ENCODE measurements at places on chromosomes 5 and 9.

DNA sequence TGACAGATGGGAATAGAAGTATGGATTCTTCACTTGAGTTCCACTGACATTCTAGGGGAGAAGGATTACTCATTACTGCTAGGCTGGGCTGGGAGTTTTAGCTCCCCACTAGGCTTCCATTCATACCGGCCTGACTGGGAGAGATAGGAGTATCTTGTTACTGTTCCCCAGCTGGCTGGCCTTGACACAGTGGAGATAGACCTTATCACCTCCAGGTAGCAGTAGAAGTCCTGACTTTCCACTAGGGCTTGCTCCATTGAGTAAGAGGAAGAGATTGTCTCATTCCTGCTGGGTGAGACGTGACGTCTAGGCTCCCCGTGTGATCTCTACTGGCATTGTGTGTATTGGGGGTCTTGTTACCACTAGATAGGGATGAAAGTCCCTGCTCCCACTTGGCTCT, 156.4 kb downstream of the CACNA1B start:
- no peak for DNase-seq

DNA sequence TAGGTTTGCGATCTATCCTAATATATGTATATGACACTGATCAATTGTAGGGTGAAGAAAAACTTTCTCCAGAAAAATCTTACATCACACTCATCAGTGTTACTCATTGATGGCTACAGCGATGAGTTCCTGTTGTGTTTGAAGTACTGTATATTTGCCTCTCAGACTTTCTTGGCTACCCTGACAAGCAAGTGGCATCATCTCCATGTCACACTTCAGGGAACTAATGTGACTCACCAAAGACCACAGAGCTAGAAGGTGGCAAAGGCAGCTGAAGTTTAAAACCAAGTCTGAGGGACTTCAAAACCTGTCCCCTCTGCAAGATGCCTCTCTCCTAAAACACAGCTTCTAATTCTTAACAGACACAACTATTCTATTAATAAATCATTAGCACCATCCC, 451.4 kb downstream of the CTNND2 start:
- DNase-seq, result no peak

GRCh38 chr9:109108318-109108717, 11.4 kb downstream of the TMEM245 start:
- no peak for DNase-seq

DNA sequence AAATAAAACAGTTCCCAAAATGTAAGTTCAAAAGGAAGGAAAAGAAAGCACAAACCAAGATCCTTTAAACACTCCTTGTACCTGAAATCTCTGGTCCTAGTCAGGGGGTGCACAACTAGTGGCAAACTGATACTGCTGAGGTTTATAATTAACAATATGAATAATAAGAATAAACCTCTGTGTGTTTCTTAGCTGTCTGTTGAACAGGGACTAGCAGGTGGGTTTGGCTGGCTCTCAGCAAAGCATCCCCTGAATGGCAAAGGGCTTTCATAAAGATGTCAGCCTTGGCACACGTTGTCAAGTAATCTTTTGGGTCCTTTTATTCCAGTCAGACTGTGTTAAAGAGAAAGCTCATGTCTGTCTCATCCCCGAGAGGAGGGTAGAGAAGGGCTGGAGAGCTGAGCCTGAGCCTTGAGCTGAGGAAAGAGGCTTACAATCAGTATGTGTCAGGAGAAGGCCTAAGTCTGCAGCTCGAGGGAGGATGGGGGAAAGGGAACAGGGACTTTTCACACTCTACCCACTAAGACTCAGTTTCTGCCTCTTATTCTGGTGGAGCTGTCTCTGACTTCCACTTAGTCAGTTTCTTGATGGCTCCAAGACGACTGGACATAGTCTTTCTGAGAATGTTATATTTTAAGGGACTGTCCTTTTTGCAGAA, 123.0 kb downstream of the GALNT10 start:
- DNase-seq, result no peak

- no peak for DNase-seq
These were observed 8.8 kb downstream of the MSX2 start for GRCh38 chr5:174733091-174733690.

DNA sequence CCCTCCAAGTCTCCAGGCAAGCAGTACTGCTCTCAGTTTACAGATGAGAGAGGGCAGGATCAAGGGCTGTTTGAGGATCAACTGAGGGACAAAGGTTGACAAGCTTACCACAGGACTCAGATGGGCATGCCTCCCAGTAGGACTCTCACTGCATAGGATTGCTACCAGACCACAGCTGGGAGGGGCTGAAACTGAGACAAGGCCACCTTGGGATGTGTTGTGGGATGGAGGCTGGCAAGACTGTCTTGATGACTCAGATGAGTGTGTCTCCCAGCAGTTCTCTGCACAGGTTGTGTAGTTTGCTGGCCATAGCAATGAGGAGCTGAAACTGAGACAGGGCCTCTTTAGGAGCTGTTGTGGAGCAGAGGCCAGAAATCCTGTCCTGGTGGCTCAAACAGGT, 222.2 kb upstream of the IRX1 start:
- no peak for DNase-seq

DNA sequence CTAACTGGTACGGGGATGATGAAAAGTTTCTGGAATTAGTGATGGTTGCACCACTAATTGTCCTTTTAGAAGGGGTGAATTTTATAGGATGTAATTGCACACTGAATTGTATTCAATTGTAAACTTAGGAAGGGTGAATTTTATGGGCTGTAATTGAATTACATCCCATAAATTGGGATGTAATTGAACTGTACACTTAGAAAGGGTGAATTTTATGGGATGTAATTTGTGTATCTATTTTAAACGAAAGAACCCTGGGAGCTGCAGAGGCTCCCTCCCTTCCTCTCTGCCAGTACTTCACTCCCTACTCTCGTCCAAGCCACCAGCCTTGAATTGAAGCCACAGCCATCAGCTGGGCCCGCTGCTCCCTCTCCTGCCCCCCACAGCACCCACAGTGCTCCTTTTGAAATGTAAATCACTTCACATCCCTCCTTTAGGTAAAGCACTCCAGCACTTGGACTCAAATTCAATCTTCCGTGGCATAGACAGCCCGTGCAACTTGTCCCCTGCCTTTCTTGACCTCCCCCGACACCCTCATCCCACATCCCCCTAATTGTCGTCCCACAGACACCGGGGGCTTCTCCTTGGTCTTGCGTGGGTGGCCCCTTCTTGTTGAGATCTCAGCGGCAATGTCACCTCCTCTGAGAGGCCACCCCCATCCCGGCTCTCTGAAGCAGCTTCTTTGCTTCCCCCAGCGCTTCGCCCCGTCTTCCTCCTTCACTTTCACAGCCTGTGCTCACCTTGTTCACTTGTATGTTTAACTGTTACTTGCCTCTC, 84.2 kb upstream of the HRH2 start:
- no peak for DNase-seq

- no peak for DNase-seq
These were observed 7.2 kb downstream of the SNAPC4 start for GRCh38 chr9:136392538-136393449.

GRCh38 chr5:14204011-14204670, 61.0 kb downstream of the TRIO start:
- no peak for DNase-seq

GRCh38 chr5:134506054-134507039, 19.1 kb upstream of the JADE2 start:
- DNase-seq, result no peak

DNA sequence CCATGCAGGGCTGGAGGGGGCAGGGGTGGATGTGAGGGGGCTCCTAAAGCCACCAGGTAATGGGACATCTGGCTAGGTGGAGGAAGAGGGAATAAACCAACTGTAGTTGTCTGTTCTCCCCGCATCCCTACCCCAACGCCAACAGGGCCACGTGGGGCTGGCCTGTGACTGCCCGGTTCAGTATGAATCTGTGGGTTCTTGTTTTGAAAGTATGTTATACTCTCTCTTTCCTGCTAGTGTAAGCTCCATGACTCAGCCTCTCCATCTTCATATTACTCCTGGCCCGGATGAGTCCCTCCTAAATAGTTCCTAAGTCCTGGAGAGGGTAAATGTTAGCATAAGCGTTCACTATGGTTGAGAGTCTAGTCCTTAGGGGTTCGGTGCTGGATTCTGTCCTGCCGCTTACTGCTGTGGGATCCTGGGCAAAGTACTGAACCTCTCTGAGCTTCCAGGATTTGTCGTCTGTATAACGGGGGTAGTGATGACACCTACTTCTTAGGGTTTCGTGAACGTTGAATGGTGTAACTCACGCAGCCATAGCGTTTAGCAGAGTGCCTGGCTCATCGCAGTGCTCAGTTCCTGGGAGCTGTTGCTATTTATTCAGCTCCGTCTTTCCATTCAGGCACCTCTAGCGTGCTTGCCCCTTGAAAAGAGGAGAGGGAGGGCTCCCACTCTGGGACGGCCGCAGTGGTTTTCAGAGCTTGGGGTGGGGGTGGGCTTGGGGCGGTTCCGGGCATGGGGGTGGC, 28.8 kb downstream of the LHX2 start:
- no peak for DNase-seq

DNA sequence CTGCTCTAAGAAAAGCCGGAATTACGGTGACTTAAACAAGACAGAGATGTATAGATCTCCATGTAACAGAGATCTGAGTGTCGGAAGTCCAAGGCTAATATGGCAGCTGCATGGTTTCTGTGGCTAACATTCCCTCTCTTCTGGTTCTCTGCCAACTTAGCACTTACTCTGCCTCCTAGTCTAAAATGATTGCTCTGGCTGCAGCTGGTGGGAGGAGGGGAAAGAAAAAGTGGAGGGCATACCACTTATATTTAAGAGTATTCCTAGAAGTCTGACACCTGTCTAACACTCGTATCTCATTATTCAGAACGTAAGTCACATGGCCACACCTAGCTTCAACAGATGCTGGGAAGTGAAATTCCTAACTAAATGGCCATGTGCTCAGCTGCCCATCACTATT, 551.5 kb upstream of the TLE4 start:
- DNase-seq, result no peak

- DNase-seq, result no peak
These were observed 189.9 kb downstream of the NSG2 start for GRCh38 chr5:174235221-174236011.

DNA sequence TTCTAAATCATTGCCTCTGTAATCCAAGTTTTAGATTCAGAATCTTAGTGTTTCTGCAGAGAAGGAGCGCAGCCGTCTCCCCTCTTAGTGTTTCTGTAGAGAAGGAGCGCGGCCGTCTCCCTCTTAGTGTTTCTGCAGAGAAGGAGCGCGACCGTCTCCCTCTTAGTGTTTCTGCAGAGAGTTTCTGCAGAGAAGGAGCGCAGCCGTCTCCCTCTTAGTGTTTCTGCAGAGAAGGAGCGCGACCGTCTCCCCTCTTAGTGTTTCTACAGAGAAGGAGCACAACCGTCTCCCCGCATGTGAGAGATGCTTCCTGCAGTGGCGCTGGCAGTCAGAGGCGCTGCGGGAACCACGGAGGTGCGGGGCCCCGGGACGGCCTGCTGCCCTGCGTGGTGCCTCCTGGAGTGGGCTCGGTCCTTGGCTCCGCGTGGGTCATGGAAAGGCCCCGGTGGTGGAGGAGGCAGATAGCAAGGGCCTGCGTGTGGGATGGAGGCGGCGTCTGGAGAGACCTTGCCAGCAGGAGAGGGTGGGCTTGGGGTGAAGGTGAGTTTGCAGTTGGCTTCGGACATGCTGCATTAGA, 10.9 kb downstream of the CEP72 start:
- DNase-seq, result no peak

GRCh38 chr5:42912184-42912798, 100.6 kb upstream of the SELENOP start:
- DNase-seq, result no peak

- no peak for DNase-seq
These were observed 97.6 kb upstream of the SPRY4 start for GRCh38 chr5:142422429-142422828.

DNA sequence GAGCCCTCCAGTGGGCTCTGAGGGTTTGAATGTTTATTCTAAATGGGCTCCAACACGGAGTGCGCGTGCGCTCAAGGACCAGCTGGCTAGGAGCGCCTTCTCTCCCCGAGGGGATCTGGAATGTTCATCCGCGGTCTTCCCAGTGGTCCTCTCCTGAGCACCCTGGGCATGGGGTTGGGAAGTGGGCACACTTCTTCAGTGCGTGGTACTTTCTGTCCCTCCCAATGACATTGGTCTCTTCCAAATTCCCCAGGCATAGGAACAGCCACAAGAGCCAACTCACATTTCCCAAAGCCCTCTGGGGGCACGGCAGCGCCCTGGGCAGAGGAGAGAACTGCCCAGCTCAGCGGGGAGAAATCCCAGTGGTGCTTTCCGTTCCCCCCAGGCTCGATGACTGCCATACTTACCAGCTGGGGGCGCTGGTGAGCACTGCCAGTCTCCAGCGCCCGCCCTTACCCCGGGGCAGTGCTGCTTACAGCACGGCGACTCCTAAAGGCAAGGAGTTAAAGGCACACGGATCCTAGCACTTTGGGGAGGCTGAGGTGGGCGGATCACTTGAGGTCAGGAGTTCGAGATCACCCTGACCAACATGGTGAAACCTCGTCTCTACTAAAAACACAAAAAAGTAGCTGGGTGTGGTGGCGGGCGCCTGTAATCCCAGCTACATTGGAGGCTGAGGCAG, 29.9 kb upstream of the OBP2B start:
- peak; percentile 85 for DNase-seq

GRCh38 chr9:76516350-76516749, 57.4 kb downstream of the GCNT1 start:
- DNase-seq, result no peak
